ENCODE measurements at places on chromosomes 2 and 18. TPM values are rescaled to one million over a fixed set of nuclear protein-coding genes. Genes with fewer than 3 reads are reported as not detected.

- DNase-seq: no peak
Measured at GRCh38 chr18:43735570-43735969, 458.3 kb upstream of the SYT4 start.

- DNase-seq: no peak
Measured at GRCh38 chr2:62010632-62011256, 105.3 kb downstream of the COMMD1 start.

- no peak for DNase-seq
Measured at GRCh38 chr2:102166189-102166845, 20.5 kb upstream of the IL1RL2 start.

Gene SALL3
- not detected for total RNA-seq

Gene EFR3B
- total RNA-seq: 1.7 TPM
